ENCODE measurements at places on chromosomes 1 and 21.

DNA sequence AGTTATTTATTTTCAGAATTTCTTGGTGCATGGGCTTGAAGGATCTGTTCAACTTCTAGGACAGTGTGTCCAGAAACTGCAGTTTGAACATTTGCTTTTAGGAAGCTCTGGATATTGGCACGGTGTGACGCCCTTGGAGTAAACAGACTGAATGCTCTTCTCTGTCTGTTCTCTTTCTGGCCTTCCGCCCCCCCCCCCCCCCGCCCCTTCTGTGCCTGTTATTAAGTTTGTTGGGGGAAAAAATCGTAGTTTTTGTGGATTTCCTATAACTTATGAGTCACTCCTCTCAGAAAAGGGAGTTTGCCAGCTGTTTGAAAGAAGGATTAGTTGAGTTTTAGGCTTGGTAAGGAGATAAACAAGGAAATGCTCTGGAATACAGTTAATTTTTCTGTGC, 1.2 kb downstream of the KCTD3 start:
- no peak for DNase-seq

DNA sequence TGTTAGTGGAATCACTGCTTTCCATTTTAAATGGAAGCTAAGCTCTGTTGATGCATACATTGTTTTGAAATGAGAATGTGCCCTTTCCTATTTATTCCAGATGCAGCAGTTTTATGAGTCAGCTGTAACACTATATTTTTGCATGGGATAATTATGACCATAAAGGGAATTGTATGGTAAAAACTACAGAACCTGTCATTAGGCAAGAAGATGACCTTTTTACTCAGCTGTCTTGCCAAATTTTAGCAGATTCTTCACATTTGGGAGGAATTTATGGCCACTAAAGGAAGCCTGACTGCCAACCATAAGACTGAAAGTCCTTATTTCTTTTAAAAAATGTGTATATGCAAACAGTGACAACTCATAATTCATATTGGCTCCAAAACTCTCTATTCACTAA, 356.3 kb upstream of the PRMT6 start:
- DNase-seq = no peak

DNA sequence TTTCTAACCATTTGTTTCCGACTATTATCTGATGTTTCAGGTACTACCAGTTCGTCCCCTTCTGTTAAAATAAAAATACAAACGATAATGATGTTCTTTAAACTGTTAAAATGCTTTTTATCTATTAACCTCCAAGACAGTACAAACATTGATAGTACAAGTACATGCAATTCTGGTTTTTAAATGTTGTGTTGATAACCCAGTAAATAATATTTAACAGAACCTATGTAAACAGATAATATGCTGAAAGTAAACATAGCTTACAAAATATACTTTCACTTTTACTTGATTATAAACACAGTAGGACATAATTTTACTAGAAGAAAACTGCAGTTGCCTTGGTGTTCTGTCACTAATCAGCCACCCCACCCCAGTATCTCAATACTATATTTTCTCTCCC, 76.9 kb downstream of the COQ8A start:
- DNase-seq = no peak

DNA sequence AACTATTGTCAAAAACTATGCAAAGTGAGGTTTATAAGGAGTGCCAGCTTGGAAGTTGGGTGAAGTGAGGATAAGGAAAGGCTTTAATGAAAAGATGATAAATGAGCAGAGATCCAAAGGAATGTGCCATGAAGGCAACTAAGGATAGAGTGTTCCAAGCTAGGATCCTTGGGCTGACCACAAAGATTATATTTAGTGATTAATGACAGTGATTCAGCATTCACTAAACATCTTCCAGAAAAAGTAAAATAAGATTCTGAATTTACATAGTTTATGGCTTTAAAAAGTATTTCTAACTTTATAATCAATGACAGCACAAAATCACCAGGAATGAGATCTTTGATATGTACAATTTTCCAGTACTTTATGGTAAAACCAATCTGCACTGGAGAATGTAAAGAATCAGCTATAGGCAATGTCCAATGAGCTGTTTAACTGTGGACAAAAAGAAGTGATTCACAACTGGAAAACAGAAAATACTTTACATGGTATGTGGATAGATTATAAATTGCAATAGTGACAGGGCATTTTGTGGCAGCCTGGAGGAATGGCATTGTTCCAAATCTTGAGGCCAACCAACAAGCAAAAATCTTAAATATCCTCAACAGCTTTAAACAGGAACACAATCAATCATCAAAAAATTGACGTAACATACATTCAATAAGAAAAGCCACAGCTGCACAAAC, 91.2 kb upstream of the KCTD3 start:
- no peak for DNase-seq

DNA sequence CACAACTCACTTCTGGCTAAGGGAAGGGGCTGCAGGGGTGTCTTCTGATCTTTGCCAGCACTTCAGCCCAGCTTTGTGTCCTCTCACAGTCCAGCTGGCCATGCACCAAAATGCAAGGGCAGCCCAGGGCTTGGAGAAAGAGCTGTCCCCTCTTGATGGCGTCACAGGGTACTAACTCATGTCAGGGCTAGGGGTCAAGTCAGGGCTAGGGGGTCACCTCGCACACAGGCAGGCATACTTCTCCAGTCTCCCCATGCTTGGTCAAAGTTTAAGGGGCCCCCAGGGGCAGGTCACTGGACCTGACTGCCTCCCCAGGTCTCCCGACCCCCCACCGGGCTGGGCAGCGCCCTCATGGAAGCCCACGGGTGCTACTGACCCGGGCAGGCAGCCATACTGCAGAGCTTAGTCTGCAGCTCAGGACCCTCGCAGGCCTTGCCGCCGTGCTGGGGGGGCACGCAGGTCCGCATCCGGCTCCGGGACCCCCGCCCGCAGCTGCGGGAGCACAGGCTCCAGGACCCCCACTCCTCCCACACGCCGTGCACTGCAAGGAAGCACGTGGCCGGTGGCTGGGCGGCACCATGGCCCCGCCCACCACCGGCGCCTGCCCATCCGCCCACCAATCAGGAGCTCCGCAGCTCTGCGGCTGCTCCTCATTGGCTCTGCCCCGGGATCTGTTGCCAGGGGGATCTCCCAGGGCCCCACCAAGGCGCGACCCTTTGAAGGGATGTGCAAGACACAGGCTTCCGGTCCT, 21.5 kb downstream of the ADGRB2 start:
- DNase-seq = no peak

DNA sequence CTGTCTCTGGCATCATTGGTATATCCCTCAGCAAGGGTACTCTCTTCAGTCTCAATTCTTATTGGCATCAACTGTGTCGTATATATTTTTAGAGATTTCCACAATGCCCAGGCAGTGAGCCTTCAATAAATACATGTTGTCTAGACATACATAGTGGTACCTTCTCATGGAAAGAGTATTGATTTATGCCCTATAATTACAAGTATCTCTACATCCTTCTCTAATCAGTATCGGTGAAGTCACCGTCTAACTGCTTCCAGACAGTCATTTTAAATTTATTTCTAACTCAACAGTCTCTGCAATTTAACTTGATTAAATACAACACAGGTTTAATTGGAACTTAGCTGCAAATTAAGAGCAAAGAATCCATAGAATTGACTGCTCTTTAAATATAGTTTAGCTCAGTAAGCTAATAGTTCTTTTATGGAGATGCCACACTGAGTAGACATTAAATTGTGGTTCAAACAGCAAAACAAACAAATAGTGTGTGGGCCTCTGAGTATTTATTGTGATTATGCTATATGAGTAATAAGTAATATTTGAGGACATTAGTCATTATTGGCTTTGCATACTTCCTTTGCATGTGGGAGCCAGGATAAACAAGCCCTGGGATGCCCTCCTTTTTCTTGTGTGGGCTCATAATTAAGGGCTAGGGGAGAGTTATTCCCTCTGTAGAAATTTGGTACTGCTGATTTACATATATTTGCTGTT, 126.9 kb upstream of the DUSP10 start:
- DNase-seq = no peak

DNA sequence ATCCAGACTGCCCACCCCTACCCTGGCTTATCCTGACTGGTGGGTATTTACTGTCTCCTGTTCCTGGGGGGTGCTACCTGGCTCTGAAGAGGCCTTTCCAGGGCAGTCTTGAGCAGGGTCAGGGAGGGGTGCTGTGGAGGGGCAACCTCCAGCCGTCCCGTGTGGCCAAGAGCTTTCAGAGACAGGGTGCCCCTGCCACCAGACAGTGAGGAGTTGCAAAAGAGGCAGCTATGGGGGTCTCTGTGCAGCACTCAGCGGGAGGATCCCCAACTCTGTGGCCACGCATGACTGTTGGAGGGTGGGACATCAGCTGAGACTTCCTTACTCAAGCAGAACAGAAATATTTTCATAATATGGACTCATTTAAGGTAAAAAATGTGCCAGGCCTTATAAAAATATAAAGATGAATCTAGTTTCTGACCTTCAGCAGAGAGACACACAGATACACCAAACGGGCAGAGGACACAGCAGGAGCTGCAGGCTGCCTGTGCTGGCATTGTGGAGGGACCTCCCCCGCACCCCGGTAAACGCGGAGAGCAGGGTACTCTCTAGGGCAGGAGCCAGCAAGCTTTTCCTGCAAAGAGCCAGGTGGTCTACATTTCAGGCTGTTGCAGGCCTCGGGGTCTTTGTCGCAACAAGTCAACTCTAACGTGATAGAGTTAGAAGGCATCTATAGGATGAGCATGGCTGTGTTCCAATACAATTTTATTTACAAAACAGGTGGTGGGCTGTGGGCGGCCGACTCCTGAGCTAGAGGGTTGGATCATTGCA, 252.6 kb downstream of the RHOU start:
- no peak for DNase-seq

DNA sequence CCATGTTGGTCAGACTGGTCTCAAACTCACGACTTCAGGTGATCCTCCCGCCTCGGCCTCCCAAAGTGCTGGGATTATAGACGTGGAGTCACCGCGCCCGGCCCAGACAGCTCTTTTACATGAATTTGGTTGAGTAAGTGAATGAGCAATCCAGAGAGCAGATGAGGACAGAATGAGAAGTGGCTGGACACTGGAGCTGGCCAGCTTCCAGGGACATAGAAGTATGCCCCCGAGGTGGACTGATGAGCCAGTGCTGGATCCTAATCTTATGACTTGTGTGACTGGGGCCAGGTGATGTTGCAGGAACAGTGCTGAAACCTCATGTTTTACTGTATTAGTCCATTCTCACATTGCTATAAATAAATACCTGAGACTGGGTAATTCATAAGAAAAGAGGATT, 35.9 kb upstream of the KANK4 start:
- no peak for DNase-seq

DNA sequence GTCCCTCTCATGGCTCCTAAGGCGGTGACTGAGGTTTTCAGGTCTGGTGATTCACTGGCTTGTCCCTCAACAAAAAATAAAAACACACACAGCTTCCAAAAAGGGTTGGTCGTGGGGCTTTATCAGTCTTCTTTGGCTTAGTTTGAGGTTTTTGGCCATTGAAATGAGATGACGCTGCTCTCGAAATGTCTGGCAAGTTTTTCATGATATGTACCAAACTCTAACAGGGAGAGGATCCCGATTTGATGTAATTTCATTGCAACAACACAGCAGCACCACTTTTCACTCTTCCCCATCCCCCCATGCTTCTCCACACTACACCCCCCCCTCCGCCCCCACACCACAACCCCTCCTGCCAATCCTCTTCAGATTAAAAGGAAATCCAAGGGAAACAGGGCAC, 187.1 kb upstream of the NFIA start:
- no peak for DNase-seq

DNA sequence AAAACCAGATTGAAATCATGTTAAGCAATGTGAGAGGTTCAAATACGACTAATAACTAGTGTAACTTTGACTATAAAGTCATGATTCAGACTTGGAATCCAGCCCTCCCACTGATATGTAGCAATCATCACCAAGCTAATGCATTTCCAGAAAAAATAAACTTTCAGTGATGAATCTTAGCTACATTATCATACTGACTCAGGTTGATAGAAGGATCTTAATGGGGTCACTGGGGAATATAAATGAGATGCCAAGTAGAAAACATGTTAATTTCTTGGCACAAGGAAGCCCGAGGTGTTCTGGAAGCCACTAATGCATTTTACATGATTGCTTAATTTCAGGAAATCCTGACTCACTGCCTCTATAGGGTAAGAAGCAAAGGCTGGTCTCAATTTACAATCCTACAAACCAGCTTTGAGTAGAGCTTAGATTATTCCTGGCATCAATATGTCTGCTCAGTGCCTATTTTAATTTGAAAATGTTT, 67.7 kb downstream of the SELENOF start:
- DNase-seq = no peak

GRCh38 chr1:218585511-218586184, 240.5 kb downstream of the TGFB2 start:
- DNase-seq = no peak

DNA sequence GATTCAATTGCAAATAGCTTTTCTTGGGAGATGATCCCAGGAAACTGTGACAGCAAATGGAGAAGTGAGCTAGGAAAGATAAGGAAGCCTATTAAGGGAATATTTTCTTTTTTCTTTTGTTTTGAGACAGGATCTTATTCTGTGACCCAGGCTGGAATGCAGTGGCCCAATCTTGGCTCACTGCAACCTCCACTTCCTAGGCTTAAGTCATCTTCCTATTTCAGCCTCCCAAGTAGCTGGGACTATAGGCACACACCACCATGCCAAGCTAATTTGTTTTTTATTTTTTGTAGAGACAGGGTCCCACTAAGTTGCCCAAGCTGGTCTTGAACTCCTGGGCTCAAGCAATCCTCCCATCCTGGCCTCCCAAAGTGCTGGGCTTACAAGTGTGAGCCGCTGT, 433.7 kb downstream of the RPS6KC1 start:
- DNase-seq = no peak

DNA sequence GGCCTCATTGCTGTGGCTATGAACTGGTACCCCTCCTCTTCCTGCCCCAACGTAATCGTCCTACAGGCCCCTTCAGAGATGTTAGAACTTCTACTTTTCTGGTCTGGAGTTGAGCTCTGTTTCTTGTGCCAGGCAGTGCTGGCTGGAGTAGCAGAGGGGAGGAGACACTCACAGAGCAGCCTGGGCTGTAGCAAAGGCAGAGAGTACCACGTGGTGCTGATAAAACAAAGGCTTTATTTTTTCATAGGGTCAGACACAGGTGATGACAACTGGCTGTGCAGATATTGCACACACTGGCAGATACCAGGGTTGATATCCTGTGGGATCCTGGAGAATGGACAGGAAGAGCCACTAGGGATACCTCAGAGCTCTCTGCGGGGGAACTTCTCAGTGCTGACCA, 23.2 kb downstream of the CRCT1 start:
- no peak for DNase-seq

- no peak for DNase-seq
Measured at GRCh38 chr1:39105841-39106765, 80.0 kb downstream of the NDUFS5 start.

- no peak for DNase-seq
Measured at GRCh38 chr1:42279055-42279454, 56.0 kb downstream of the FOXJ3 start.

- no peak for DNase-seq
Measured at GRCh38 chr1:176837708-176838107, 326.8 kb downstream of the ASTN1 start.

GRCh38 chr1:40475268-40475667, 1.8 kb upstream of the ZFP69 start:
- DNase-seq = no peak
